ENCODE measurements at places on chromosomes 1 and 21.

DNA sequence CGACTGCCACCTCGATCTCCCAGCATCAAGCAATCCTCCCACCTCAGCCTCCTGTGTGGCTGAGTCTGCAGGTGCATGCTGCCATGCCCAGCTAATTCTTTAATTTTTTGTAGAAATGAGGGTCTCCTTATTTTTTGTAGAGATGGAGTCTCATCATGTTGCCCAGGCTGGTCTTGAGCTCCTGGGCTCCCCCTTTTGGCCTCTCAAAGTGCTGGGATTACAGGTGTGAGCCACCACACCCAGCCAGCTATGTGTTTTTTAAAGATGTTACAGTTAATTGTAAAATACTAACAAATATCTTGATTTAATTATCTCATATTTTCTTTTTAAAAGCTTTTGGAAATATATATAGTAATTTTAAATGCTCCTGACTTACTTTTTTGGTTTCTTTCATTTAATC, 181.3 kb upstream of the DMRTA2 start:
- no peak for DNase-seq

GRCh38 chr1:170587253-170587593, 55.3 kb downstream of the GORAB start:
- no peak for DNase-seq

DNA sequence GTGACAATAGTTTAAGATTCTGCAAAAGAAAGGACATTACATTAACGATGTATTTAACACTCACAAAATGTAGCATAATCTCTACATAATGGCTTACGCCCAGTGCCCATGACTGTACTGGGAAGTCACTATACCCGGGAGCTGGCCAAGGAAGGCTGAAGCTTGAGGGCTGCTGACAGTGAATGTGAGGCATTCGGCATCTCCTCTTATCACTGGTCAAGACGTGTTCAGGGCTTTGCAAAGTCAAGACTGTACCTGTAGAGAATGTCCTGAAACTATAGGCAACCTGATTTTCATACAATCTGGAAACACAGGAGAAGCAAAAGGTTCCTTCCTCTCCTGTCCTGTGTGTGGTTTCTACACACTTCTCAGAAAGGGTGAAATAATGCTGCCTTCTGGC, 12.7 kb upstream of the IFNGR2 start:
- DNase-seq: no peak

DNA sequence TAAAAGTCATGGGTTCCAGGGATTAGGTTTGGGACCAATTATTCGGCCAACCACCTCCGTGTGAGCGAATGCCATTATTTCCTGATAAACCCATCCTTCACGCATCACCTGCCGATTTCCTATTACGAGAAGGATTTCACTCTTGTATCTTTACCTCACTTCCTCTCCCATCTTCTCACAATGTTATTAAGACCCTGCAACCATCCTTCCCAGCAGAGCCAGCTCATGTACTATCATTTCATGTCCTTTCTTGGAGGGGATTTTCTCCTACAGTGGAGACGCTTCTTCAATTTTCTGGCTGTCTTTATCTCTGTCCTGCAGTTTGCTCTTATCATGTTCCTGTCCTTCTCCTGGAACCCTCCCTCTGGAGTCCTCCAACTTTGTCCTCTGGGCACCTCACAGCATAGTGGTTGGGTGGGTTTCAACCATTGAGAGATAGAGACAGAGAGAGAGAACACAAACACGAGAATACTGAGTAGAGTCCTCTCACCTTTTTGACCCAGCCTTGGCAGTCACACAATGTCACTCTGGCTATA, 192.2 kb downstream of the DYRK1A start:
- DNase-seq: no peak

DNA sequence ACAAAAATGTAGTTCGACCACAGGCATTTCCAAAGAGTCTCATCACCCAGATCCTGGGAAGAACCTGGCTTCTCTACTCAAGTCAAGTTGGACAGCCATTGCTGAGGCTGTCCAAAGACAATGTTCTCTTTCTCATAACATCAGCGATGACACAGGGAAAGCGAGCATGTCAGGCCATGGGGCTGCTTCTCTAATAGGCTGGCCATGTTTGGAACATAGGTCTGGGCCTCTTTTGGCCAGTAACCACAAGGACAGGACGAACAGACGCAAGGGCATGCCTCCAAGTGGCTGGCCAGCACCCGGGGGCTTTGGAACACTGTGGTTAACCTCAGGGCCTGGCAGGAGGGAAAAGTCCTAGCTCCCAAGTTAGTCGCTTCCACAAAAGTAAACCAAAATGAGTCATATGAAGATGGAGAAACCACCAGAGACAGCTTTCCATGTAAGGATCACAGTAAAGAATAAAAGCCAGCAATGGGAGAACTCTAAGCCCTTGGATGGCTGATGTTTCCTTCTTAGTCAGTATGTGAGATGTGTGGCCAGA, 80.6 kb upstream of the SLC44A3 start:
- DNase-seq: peak; percentile 97

DNA sequence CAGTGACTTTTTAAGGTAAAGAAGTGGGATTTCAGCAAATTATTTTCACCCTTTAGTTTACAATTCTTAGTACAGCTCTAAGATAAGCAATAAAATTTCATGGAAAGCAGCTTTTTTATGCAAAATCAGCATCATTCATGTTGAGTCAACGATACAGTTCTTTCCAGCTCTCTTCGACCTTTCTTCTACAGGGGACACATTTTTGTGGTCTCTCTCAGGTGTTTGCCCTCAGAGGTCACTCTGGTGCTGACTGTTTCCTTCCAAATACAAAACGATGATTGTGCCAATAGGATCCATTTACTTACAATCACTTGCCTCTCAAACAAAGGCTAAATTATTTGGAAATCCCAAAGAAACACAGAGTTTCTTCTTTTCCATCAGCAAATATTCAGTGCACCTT, 51.0 kb downstream of the PSMG1 start:
- peak; percentile 45 for DNase-seq

DNA sequence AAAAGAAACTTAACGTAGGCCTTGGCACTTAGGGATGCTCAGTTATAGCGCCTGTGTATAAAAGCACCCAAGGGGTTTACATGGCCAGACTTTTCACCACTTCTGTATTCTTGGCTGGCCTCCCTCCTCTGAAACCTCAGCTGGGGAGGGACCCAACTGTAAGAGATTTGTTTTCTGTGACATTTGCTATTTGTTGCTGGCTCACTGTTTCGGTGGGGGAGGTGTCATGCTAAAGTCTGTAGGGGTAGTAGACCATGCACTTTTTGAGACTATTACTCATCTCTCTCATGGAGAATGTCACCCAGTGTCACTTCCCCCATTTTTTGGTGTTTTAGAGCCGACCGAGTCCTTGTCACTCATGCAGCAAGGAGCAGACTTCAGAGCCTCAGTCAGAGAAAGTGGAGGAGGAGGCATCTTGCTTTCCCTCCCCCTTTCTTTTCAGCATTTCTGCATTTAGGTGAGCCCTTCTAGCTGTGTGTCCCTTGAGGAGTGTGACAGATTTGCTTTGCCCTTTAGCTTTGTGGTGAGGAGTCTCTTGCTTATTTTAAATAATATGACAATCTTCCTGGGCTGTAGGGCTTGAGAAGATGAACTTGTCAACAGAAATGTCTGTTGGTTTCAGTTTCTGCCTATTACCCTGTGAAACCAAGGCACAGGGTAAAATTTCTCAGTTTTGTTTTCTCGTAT, 160.1 kb downstream of the FASLG start:
- no peak for DNase-seq

GRCh38 chr1:31476891-31477846, 64.2 kb downstream of the SERINC2 start:
- no peak for DNase-seq

- DNase-seq: no peak
Observed at GRCh38 chr1:154851392-154852177, 18.5 kb downstream of the KCNN3 start.

DNA sequence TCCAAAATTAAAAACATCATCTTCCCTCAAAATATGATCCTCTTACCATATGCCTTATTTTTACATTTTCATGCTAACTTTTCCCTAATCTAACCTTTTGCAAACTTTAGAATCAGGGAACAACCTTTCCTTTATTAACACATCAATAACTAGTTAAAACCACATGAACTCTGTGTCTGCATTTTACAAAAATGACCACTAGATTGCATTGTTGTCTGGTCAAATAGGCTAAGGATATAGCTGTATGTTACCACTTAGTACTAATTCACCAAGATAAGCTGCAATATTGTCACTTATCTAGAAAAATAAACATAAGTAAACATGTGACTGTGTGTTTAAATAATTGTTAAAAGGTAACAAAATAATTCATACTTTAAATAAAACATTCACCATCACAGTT, 82.3 kb downstream of the DENND1B start:
- DNase-seq: peak; percentile 31

DNA sequence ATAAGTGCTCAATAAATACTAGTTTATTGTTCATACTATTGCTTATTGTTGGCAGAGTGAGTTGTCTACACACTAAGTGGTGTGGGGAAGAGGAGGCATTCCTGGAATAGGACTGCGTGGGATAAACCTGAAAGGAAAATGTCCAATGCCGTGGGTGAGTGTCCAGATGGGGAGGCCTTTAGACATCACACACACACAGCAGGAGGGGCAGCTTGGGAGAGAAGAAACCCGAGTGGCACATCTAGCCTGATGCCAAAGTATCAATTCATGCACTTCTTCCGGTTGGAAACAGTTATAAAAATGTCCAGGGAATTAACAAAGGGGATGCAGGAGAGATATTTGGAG, 27.3 kb downstream of the CCN1 start:
- peak; percentile 53 for DNase-seq

- DNase-seq: peak; percentile 71
Observed at GRCh38 chr1:246647113-246647512, 77.1 kb upstream of the SCCPDH start.

DNA sequence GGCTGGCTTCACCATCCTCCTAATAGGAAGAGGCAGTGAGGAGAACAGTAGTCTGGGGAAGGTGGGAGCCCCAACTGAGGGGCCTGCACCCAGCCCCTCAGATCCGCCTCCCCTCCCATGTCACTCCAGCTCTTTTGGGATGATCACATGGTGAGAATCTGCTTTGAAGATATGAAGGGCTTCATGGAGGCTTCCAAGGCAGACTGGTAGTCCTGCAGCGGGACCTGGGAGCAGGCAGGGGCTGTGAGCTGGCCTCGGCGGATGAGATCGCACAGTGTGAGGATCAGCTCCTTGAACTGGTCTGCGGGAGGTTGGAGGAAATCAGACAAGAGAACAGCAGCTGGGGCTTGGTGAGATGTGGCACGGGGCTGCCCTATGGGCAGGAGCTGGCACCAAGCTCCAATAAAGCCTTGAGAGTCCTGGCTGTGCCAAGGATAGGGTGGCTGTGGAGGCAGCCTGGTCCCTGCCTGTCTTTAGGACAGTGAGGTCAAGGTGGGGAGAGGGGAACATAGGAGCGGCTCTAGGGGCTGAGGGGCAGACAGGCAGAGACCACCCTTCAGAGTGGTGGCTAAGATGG, 12.3 kb upstream of the SRSF4 start:
- DNase-seq: no peak

- DNase-seq: no peak
Observed at GRCh38 chr1:87348341-87349019, 19.8 kb downstream of the LMO4 start.

DNA sequence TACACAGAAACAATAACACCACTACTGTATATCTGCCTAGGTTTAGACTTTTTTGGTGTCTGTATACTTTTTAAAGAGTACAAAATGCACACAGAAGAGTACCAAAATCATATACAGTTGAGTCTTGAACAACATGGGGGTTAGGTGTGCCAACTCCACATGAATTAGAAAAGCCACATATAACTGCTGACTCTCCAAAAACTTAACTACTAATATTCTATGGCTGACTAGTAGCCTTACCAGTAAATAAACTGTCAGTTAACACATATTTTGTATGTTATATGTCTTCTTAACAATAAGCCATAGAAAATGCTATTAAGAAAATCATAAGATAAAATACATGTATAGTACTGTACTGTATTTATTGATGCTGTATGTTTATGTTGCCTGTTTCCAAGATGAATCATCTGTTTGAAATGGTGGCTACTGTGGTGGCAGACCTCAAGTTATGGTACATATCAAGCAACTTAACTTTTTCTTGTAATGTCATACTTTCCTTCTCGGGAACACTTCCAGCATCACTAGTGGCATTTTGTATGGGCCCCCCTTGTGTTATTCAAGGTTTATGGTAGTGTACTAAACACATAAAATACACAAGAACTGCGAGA, 71.2 kb downstream of the LHX4 start:
- peak; percentile 72 for DNase-seq

- DNase-seq: no peak
Observed at GRCh38 chr1:53959664-53960250, 13.6 kb downstream of the LRRC42 start.

- DNase-seq: no peak
Observed at GRCh38 chr1:216822480-216822879, 99.3 kb upstream of the ESRRG start.

- DNase-seq: no peak
Observed at GRCh38 chr1:229228522-229228921, 42.4 kb upstream of the RAB4A start.

GRCh38 chr1:110207831-110208230, 2.3 kb upstream of the KCNC4 start:
- peak; percentile 38 for DNase-seq

- DNase-seq: peak; percentile 5
Observed at GRCh38 chr1:152190589-152190988, 31.6 kb upstream of the RPTN start.

DNA sequence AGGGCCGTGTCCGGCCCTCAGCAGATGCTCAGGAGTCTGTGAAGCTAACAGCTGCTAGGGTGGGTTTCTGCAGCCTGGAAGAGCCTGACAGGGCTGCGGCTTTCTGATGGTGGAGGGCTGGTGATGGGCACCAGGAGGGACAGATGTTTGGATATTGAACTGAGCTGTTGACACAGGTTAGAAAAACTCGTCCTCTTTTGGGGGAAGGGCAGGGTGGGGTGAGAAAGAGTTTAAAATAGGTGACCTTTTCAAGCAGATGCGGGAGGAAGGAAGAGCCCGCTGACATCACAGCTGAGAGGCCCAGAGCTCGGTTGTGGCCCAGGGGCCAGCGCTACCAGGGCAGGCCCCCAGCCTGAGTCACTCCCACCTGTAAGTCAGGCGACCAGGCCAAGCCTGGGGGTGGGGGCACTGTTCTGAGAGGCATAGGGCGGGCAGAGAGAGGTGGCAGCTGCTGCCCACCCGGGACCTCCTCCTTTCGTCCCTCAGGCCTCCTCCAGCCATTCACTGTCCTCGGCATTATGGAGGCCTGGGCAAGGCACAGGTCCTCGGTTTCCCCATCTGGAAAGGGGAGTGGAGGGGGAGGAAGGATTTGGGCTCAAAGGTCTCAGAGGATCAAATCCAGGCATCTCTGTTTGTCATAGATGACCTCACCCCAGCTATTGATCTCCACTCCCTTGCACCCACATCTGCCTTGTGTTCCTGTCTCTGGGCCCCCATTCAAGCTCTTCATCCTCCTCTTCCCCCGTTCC, 32.3 kb upstream of the ID3 start:
- peak; percentile 46 for DNase-seq

DNA sequence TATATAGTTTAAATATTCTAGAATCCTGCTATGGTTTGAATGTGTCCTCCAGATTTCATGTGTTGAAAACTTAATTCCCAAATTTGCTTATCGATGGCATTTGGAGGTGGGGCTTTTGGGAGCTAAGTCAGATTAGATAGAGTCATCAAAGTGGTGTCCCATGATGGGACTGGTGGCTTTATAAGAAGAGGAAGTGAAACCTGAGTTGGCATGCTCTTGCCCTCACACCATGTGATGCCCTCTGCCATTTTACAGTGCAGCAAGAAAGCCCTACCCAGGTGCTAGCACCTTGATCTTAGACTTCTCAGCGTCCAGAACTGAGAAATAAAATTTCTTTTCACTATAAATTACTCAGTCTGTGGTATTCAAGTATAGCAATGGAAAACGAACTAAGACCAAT, 111.3 kb downstream of the TGFB2 start:
- DNase-seq: no peak

All from IMR-90 (cell line).